Endothelial cell of umbilical vein (primary cell): ENCODE measurements at places on chromosomes 1 and 21. TPM values are rescaled to one million over a fixed set of nuclear protein-coding genes. Genes with fewer than 3 reads are reported as not detected.

TNFRSF9 gene
- 0.22 TPM in 1 of 2 replicates, not detected in the other for total RNA-seq

CHODL gene
- total RNA-seq = not detected in 2 replicates

CBS gene
- 64.5 and 92.9 TPM in 2 replicates for total RNA-seq

KRTAP19-3 gene
- total RNA-seq = not detected in 2 replicates

SPATC1L gene
- 15.3 and 31.7 TPM in 2 replicates for total RNA-seq
